ENCODE measurements at places on chromosomes 13 and 19. TPM values are rescaled to one million over a fixed set of nuclear protein-coding genes. Genes with fewer than 3 reads are reported as not detected.

The PROZ gene
- total RNA-seq: not detected

GRCh38 chr19:30214651-30215051 is 157.5 kb upstream of the ZNF536 start:
- no peak for DNase-seq

GRCh38 chr13:51822106-51822815 is 18.3 kb upstream of the DHRS12 start:
- DNase-seq: no peak

DNA sequence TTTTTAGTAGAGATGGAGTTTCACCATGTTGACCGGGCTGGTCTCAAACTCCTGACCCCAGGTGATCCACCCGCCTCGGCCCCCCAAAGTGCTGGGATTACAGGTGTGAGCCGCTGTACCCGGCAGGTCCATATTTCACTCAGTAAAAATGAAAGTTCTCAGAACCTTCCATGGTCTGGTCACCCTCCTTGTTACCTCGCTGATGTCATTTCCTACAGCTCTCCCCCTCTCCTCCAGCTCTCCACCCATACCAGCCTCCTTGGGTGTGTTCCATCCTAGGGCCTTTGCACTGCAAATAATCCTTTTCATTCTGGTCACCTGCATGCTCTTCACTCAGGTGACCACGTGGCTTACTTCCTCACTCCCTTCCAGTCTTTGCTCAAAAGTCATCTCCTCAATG is 78.2 kb upstream of the TNFSF11 start:
- no peak for DNase-seq

- no peak for DNase-seq
These were observed 51.6 kb downstream of the CHST8 start for GRCh38 chr19:33673258-33673875.

GRCh38 chr19:11116507-11116906 is 27.2 kb downstream of the LDLR start:
- no peak for DNase-seq

The KASH5 gene
- not detected for total RNA-seq

- no peak for DNase-seq
These were observed 37.8 kb upstream of the ONECUT3 start for GRCh38 chr19:1715540-1715939.

GRCh38 chr19:48716562-48717291 is 2.8 kb downstream of the MAMSTR start:
- no peak for DNase-seq

DNA sequence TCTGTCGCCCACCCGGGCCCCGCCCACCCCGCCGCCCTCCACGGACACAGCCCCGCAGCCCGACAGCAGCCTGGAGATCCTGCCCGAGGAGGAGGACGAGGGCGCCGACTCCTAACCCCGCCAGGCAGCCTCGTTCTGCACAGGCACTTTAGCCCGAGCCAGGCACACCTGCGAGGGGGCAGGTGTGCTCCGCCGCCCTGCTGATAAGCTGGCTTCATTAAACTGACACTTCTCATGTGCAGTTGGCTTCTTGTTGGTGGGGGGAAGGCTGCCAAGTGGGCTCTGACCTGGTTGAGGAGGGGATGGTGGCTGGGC is 8.2 kb downstream of the IL4I1 start:
- no peak for DNase-seq
